ENCODE measurements at places on chromosomes 6 and 20.

DNA sequence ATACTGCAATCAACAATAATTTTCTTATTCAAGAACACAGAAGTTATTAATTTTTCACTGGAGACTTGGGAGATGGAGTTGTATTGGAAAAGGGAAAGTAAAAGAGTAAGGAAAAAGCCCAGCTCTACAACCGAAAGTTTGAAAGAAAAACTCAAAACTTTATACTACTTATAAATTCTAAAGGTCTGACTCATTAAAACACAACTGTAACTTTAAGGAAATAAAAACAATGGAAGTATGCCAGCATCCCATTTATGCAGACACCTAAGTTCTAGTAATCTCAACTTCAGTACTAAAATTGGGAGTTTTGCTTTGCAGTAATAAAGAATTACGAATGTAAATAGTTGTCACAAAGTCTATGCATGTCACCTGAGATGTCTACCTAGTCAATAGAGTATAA lies 80.6 kb downstream of the IRAK1BP1 start:
- no peak for DNase-seq

DNA sequence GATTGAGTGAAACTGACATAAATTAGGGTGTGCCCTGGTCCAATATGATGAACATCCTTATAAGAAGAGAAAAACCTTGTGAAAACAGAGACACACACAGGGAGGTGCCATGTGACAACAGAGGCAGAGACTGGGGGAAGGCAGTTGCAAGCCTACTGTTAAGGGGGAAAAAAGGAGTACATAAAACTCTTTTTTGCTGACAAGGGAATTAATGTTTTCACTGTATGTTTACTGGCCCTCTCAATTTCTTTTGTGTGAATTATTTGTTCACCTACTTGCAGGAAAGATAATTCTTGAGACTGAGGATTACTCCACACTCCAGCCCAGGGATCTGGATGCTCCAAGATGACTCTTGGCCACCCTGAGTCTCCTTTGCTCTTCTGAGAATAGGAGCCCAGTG lies 12.1 kb upstream of the NRSN1 start:
- DNase-seq = no peak

DNA sequence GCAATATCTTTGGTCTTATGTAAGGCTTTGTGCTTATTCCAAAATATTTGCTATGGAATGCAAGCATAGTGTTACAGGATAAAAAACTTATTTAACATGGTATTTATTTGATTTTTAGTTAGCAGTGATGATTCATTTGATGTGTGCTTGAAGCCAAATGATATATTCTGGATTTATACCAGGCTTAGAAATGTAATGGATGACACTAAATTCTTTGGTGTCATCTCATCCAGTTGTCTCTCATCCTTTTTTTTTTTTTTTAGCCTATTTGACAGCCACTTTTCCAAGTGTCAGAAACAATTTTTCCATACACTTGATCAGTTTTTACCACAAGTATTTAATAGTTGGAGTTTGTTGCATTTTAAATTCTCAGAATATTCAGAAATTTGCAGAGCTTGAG lies 515.3 kb downstream of the CDKAL1 start:
- no peak for DNase-seq

- no peak for DNase-seq
Observed at GRCh38 chr6:36613200-36613995, 19.2 kb downstream of the SRSF3 start.

DNA sequence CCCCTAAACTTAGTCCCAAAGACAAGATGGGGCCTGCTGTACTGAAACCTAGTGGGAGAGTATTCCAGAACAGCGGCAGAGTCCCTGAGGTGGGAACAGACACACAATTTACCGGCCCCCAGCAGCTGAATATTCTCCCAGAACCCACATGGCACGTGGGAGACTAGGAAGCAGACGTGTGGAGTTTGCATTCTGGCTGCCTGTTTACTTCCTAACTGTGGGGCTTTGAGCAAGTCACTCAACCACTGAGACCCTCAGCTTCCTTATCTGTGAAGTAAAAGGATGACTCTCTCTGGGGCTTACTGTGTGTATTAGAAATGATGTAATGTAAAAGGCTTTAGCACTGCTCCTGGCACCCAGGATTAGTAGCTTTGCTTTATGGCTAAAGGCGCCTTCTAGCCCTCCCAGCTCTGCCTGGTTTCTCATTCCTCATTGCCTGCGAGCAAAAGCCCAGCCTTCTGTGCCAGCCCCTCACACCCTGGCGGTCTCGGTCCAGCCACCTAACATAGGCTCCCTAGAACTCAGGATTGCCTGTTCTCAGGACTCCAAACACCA lies 353.1 kb downstream of the CDC5L start:
- DNase-seq = no peak

DNA sequence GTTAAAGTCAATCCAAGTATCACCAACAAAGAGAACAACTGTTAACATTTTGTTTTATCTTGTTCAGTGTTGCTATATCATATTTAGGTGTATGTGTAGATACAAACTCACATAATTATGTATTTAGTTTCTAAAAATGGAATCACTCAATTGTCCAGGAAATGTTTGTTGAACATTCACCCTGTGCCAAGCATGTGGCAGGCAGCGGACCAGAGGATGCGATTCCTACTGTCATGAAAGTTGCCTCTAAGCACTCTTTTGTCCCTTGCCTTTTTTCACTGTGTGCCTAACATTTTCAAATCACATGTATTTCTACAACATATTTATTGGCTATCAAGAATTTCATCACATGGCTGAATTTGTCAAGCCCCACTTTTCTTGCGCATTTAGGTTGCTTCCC lies 16.9 kb upstream of the TGM2 start:
- no peak for DNase-seq

DNA sequence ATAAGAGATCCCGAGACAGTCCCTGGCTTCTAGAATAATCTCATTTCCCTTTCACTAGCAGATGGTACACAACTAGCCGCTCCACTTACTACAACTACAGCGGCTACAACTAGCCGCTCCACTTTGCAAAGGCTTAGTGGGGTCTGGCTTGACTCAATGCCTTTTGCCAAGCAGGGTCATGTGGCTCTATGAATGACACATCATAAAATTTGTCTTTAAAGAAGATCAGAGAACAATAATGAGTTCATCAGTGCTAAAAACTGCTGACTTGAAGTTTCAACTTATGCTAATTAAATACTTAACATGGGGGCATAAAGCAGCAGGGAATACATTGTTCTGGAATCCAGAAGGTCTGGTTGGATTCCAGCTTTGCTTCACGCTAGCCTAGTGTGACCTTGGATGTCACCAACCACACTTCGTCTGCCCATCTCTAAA lies 2.0 kb upstream of the MICAL1 start:
- DNase-seq = peak; percentile 37

DNA sequence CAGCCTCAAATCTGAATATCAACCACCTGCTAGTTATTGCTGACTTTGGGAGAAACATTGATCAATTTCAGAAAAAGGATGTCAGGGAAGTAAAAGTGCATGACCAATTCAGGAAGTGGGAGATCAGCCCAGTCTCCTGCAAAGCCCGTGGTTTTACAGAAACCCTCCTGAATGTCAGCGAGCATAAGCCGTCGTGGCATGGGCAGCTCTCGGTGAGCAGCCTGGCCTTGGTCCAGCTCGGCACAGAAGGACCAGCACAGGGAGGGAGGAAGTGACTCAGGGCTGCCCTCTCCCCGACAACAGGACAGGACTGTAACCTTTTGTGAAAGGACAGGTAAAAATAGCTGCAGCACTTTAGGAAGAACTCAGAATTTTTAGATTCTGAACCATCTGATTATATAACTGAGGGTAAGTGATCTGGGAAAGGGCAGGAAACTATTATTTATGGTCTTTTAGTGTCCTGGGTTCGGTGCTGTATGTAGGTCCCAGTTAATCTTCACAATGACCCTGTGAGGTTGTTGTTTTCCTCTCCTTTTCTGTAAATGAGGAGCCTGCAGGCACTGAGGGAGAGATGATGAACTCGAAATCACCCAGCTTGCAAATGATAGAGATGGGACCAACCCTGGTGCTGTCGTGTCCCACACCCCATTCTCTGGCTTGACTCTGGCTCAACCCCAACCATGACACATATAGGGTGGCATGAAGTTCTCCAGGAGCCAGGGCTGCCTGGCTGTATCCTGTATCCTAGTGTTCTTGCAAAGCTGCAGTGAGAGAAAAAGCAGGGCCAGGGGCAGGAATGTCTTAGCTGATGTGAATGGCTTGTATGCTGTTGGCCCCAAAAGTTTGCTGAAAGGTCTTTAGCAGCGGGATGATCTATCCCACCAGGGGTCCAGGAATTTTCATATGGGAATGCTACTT lies 37.6 kb downstream of the NRN1 start:
- no peak for DNase-seq

DNA sequence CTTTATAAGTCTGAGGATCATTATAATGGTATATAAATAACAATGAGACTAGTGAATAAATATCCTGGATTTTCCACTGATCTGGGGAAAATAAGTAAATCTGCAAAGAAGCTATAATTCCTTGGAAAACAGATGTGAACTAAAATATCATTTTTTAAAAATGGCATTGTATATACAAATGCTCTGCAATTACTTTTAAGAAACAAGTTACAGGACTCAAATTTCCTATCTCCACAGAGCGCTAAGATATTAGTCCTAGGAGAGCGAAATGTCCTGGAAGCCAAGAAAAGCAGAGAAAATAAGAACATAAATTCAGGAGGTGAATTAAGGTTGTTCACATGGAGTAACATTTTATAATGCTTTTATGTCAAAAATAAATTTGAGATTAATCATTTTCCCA lies 61.3 kb downstream of the PRKN start:
- no peak for DNase-seq

DNA sequence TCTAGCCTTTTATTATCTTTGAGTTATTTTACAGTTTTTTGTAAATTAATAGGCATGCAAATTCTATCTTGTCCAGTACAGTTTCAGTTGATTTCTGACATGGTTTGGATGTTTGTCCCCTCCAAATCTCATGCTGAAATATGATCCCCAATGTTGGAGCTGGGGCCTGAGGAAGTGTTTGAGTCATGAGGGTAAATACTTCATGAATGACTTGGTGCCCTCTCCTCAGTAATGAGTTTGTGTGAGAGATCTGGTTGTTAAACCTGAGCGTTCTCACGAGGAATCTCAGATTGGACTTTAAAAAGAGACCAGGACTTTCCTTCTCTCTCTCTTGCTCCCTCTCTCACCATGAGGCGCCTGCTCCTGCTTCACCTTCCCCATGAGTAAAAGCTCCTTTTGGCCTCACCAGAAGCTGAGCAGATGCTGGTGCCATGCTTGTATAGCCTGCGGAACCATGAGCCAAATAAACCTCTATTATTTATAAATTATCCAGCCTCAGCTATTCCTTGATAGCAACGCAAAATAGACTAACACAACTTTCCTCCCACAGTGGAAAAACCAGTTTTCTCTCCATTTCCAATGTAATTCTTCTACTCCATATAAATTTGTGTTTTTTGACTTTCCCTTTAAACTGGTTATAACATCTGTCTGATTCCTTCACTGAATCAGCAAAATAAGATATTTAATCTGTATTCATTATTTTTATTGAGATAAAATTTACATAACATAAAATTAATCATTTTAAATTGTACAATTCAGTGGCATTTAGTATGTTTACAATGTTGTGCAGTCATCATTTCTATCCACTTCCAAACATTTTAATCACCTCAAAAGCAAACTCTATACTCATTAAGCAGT lies 78.7 kb upstream of the PRSS16 start:
- DNase-seq = no peak
